Heart right ventricle (tissue), 16 donors: ENCODE measurements at places on chromosomes 3 and 15.
A peak's percentile ranks its signal among the peaks of the same experiment; 100 is the strongest.

GRCh38 chr3:14412831-14413380 is 10.5 kb downstream of the SLC6A6 start:
- no peak for DNase-seq

GRCh38 chr15:93520206-93520605 is 431.2 kb upstream of the RGMA start:
- no peak for DNase-seq

- DNase-seq, result no peak
Measured at GRCh38 chr3:185448107-185448506, 50.7 kb downstream of the TMEM41A start.

DNA sequence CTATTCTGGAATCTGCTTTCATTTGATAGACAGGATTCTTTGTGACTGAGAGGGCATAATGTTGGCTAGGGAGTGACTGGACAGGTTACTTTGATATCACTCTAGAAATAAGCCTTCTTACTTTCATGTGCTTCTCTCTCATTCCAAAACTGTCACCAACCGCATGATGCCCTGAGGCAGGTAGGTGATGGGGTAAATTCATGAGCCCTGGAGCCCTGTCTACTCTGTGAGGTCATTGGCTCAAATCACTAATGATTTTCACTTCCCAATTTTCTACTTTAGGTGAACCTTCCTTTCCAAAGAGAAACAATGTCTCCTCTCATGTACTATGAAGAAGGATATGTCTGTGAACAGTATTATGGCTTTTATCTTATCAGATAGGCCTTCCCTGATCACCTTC is 596.7 kb downstream of the TUSC7 start:
- DNase-seq, result no peak

DNA sequence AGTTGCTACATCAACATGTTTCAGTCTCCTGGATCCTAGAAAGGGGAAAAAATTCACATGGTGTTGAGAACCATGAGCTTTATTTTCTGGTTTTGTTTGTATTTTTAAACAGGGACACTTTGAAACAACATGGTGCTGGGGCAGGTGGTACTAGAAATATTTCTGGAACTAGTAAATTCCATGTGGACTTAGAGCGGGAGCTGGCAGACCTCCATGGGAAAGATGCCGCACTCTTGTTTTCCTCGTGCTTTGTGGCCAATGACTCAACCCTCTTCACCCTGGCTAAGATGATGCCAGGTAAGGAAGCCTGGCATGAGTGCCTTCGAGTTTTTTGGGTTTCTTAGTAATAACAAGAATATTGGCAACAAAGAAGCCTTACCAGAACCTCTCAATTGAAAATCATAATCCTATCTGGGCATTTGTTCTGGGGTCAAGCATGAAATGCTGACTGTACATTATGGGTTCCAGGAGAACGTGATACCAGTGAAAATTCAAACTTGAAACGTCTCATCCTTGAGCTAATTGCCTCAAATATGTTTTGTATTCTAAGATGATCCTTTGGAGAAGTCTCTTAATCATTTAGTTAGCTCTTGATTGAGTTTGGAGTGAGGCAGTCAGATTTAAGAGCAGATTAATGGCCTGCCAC is 7.9 kb downstream of the ALAS1 start:
- DNase-seq, result no peak

DNA sequence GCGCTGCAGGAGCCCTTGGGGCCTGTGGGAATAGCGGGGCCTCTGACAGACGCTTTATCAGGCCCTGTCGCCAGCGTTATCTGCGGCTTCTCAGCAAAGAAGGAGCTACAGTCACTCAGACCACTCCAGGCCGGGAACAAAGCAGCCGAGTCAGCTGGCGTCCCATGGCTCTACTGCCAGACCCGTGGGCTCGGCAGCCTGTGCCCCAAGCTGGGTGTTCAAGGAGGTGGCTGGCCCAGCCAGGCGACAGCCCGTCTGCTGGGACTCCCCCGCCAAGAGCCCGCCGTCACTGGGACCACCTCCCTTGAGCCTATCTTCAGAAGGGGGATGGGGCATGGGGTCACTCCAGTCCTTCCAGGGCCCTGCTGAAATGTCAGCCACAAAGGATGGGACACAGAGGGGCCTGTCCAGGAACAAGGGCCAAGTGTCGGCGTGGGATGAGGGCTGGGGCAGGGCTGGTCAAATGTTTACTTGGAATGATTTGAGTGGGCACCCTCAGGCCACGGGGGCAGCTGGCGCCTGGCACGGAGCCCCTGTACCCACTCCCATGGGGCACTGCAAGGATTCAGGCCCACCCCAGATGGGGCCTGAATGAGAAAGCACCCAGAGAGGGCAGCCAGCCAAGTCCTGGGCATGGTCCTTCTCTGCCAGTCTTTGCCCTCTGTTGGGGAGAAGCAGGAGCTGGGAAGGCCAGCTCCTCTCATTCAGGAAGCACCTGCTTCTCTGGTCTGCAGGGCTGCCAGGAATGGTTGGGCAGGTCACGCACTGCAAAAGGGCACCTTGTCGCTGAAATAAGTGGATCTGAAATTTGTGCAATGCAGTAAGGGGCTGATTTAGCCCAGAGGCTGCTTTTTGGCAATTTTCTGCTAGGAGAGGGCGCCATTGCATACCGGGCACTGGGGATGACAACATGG is 148.3 kb downstream of the SMAD6 start:
- peak; percentile 41 for DNase-seq

GRCh38 chr15:66233487-66234415 is 19.8 kb downstream of the MEGF11 start:
- no peak for DNase-seq

DNA sequence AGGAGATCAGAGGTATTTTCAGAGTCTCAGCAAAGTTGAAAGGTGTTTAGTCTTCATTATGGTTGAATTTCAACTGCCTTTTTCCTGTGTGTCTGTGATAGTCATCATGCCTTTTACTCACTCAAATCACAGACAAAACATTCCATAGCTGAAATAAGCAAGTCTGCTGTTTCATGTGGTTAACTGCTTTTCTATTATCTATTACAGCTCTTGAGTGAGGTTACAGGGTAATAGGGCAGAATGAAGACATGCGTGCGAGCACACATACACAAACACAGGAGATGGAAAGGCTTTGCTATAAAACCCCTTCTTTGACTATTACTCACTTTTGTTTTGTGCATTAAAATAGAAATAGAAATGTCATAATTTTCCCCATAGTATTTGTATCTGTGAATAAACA is 192.6 kb upstream of the RARB start:
- DNase-seq, result no peak

- no peak for DNase-seq
Measured at GRCh38 chr3:134294302-134295280, 43.9 kb upstream of the RYK start.

DNA sequence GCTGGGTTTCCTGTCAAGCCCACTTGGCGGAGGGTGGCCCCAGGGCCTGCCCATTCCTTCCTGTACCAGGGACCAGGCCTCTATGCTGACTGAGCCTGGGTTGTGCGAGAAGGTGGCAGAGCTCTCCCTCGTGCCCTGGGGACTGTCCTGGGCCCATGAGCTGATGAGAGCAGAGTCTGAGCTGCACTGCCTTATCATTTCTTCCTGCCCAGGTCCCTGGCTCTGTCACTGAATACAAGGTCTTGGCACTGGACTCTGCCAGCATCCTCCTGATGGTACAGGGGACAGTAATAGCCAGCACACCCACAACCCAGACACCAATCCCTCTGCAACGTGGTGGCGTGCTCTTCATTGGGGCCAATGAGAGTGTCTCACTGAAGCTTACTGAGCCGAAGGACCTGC is 7.5 kb downstream of the MPI start:
- no peak for DNase-seq

GRCh38 chr3:111321786-111322185 is 220.2 kb upstream of the CD96 start:
- no peak for DNase-seq

DNA sequence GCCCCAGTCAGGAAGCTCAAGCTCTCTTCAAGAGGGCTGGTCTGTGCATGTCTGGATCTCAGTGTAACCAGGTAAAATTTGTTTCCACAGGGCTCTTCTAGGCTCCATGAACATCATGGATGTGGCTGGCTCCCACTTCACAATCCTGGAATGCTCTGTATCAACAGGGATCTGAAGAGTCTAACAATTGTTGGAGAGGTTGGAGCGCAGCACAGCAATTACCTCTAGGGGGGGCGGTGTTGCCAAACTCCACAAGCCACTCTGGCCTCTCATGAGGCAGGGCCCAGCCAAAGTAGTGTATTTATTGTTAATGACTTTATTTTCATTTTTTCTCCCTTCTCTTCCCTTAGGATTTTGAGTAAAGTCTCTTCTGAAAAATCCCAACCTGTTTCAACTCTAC is 6.1 kb upstream of the EIF2B5 start:
- no peak for DNase-seq

GRCh38 chr3:123028233-123028828 is 768 bp upstream of the SEMA5B start:
- DNase-seq, result peak; percentile 46

- no peak for DNase-seq
Measured at GRCh38 chr3:62277986-62278385, 95.4 kb downstream of the FEZF2 start.

DNA sequence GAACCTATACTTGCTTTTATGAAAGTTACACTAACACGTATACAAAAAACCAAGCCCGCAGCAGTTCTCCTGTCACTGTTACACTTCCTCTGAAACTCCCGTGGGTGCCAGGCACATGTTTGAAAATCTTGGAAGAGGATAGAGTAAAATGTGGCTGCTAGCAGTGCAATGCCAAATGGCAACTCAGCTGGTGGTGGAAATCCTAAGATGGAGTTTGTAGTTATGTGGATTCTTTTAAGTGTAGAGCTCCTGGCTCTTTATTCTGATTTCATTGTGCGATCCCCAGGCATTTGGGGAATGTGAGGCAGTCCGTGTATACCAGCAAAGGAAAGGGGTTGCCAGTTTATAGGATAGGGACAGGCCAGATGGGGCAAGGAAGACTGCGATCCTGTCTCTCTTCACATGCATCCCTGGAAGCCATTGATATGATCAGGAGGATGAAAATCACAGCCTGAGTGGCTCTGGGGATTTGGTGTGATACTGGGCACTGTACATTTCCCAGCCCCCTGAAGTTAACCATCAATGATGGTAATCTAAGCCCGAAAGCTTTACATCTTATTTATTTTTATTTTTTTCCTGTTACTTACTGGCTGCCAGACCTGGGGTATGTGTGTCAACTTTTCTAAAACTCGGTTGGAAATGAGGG is 1.1 kb downstream of the STAC start:
- DNase-seq, result no peak

DNA sequence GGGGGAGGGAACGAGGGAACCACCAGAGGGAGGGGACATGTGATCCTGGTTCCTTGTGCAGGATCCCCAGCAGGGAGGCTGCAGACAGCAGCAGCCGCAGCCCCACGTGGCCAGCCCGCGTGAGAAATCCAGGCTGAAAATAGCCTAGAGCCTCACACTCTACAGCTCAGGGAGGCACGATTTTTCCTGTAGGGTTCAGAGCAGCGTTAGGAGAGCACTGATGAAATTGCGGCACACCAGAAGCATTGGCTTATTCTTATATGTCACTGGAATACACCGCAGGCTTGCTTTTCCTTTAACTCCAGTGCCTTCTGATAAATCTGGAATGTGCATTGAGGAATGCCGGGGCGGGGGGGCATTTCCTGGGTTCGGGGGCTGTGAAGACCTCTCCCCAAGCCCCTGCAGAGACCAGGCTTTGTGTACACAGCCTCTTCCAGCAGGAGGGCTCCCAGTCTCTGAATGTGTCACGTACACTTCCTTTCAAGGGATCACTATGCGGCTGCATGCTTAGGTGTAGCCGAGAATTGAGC is 193.0 kb downstream of the ATP10A start:
- DNase-seq, result peak; percentile 78

- no peak for DNase-seq
Measured at GRCh38 chr3:193991666-193992424, 144.1 kb upstream of the HES1 start.

- DNase-seq, result no peak
Measured at GRCh38 chr15:75947092-75947491, 43.4 kb downstream of the FBXO22 start.
